Fibroblast of the conjunctiva (primary cell): ENCODE measurements at places on chromosomes 1 and 21.

DNA sequence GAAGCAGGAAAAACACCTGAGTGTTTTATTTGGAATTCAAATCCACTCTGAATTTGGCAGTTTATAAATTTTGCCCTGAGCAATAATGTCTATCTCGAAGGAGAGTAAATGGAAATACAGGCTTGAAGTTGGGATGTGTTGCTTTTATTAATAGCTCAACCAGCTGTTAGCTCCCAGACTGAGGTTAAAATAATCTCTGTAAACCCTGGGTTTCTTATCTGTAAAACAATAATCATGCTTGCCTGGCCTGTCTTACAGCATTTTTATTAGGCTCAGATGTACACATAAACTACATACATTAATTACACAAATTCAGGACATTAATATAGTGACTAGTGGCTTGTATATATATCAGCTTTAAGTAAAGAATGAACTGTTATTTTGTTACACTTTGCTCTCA, 148.5 kb downstream of the GALNT2 start:
- no peak for DNase-seq

- DNase-seq, result no peak
Observed at GRCh38 chr1:237448042-237448441, 406.1 kb downstream of the RYR2 start.

DNA sequence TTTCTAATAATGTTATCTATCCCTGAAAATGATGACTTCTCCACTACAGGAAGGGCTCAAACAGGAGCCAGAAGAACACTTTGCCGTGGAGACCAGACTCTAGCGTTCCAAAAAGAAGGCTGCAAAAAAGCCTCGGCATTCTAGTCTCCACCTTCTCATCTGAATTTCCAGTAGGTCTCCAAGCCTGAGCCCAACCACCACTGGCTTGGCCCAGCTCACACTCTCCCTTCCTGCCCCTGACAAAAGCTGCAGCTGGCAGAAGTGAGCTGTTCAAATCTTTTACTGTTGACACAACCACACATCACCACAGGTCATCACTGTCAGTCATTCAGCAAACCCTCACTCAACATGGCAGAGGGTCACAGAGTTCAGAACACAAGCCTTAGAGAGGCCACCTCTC, 69.3 kb downstream of the CAMK2N1 start:
- DNase-seq, result no peak

DNA sequence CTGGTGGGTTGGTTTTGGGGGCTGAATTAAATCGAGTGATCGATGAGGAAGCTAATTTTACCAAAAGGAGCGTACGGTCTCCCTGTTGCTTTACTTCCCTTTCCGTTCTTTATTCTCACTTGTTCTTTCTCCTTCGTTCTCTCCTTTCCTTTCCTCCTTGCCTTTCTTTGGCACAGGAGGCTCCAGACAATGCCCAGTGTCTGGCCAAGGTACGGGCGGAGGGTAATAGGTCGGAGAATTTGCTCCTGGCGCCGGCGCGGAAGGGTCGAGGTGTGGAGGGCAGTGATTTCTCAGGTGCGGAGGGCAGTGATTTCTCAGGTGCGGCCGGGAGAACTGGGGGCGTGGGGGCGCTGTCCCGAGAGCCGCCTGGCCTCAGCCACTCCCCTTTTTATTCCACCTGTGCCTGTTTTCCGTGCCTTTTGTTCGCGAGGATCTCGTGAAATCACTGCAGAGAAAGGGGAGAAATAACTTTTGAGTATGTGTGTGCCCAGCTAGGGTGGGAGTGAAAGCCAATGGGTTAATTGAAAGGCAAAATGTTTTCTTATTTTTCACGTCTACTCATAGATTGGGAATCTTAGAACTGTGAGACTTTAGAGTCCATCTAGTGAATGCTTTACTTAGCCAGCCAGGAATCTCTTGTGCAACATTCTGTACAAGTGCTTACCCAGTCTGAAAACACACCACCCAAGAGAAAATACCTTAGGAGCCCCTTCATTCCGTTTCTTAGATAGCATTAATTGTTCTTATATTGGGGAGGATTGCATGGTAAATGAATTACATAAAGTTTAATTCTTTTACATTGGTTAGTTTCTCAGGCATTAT, 1.3 kb downstream of the FNBP1L start:
- DNase-seq, result peak; percentile 20

DNA sequence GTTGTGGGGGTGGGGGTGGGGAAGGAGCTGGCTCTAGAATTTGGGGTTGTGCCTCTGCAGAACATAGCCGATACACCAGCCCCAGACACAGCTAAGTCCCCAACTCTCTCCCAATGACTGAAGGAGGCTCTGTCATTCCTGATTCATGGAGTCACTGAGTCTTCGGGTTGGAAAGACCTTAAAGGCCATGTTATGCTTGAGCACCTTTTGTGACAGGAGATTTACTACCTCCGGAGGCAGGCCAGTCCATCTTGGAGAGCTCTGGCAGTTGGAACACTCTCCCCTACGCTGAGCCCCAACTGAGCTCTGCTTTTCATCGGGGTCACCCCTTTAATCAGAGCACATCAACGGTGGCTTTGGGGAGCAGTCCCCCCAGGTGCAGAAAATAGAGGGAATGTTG, 284.4 kb upstream of the GJB5 start:
- no peak for DNase-seq

GRCh38 chr1:66546047-66546810, 12.3 kb downstream of the SGIP1 start:
- no peak for DNase-seq

GRCh38 chr1:96515430-96515829, 206.2 kb upstream of the PTBP2 start:
- no peak for DNase-seq

DNA sequence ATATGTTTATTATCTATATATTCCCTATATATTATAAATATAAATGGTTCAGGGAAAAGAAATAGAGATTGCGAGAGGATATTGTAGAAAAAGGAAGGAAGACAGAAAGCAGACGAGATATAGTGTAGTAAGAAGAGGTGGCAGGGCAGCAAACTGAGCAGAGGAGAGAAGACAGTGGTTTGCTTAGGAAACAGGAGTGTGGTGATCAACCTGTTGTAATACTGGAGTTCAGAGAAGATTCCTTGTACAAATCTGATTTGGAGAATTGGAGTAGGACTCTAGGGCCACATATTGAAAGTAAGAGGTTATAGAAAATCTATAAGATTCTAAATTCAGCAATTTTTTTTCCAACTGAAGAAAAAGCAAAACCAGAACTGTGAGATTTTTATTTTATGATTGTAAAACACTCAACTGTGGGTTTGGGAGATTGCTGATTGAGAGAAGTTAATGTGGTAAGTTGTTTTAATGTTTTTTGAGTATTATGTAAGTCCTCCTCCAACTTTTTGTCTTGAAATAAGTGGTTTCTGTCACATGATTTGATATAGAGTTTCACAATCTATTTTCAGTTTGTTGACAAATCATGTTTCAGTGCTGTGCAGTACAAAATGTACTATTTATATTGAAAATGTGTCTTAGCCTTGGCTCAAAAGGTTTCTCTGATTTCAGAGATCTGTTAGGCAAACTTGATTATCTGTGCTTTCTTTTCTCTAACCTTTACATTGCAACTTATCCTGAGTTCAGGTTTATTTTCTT, 9.6 kb upstream of the AMY2B start:
- DNase-seq, result peak; percentile 28

DNA sequence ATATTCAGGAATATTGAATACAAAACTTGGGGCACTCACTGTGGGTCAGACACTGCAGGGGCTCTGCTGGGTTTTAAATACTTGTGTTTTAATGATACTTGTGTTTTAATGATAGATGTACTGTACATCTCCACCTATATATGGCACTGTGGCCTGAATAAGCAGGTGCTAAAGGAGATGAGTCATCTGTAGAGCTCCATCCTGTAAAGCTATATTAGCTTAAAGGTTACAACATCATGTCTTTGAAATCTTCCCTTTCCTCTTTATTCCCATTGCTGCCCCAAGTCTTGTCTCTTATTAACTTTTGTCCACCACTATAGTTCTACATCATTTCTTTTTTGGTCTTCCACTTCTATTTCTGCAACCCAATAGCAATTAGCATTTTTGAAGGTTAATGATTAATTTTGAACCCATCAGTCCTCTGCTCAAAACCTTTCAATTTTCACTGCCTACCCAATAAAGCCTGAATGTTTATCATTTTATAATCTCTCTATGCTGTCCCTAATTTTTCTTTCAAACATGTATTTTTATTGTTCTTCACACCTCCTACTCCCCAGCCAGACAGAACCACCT, 113.3 kb upstream of the PTGFR start:
- DNase-seq, result no peak

DNA sequence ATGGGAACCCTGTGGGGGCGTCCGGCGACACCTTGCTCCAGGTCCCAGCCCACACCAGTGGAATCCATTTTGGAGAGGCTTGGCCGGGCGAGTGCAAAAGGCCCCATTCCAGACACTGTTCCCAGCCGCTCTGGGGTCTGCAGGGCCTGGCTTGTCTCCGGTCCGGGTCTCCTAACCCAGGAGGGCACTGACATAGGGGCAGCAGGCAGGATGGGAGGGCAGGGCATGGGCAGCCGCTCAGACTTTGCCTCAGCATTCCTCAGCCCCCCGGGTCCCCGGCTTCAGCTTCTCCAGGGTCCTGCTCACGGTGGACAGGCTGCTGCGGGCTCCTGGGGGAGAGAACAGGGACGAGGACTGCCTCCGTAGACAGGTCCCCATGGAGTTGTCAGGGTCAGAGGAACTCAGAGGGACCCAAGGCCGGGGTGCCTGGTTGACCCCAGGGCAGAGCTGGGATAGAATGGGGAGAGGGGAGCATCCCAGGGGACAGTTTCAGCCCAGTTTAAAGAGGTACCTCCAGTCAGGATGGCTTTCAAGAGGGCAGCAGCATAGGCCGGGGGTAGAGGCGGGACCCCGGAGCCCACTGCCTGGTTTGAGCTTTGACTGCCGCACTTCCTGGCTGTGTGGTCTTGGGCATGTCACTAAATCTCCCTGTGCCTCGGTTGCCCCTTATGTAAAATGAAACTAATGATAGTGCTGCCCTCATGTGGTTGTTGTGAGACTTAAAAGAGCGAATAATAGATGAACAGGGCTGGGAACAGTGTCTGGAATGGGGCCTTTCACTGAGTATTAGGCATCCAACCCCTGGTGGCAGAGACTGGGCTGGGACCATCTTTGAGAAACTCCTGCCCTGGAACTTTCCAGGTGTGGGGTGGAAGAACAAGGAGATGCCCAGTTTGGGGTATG, 3.7 kb downstream of the KNCN start:
- peak; percentile 31 for DNase-seq

GRCh38 chr1:200550367-200550766, 70.2 kb downstream of the KIF14 start:
- no peak for DNase-seq
